Mucosa of descending colon (tissue), 3 donors: ENCODE measurements at places on chromosomes 1 and 21. TPM values are rescaled to one million over a fixed set of nuclear protein-coding genes. Genes with fewer than 3 reads are reported as not detected.
A peak's percentile ranks its signal among the peaks of the same experiment; 100 is the strongest.

DNA sequence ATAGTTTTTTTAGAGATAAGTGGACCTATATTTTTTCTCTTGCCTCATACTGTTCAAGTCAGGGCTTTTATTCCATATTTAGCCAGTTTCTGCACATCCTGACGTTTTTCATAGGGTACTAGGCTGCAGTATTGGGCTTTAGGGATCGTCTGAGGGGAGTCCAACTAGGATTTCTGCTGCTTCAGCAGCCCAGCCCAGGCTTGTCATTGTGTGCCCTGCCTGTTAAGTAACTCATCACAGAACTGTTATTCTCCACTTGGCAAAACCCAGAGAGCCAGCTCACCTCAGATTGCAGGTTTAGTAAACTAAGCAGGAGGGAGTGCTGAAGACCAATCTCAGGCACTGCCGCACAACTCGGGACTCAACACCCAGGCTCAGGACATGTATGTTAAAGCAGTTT lies 2.8 kb downstream of the GALNT2 start:
- no peak for DNase-seq

GJC2 gene
- 1.5 TPM for total RNA-seq

MIXL1 gene
- 0.29 TPM for total RNA-seq

C1orf94 gene
- total RNA-seq: not detected

PCNT gene
- 26.1 TPM for total RNA-seq

GRCh38 chr1:116724765-116725375 lies 29.4 kb upstream of the CD2 start:
- no peak for DNase-seq

DNA sequence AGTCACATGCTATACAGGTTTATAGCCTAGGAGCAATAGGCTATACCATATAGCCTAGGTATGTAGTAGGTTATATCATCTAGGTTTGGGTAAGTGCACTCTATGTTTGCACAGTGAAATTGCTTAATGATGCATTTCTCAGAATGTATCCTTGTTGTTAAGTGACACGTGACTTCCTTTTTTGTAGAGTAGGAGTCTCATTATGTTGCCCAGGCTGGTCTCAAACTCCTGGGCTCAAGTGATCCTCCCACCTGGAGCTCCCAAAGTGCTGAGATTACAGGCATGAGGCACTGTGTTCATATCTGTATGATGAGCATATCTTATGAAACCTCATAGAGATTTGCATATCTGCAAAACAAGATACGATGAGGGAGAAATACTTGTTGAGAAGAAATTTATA lies 13.8 kb upstream of the ABCB10 start:
- no peak for DNase-seq

CCDC185 gene
- total RNA-seq: not detected

DNA sequence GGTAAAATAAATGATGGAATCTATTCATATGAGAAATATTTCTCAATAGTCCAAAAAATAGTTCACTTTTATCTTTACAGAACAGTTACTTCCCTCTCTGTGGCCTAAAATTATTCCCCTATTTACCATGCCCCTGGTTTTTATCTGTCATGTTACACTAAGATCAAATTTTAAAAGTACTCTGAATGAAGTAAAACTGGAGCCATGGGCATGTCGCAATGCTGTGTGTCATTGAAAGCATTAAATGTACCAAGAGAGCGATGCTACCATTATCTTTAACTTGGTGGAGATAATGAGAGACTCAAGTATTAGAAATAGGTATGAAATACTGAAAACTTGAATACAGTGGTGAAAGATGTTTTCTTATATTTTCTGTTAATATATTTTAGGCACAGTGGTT lies 146.2 kb downstream of the KCNT2 start:
- DNase-seq: no peak

DNA sequence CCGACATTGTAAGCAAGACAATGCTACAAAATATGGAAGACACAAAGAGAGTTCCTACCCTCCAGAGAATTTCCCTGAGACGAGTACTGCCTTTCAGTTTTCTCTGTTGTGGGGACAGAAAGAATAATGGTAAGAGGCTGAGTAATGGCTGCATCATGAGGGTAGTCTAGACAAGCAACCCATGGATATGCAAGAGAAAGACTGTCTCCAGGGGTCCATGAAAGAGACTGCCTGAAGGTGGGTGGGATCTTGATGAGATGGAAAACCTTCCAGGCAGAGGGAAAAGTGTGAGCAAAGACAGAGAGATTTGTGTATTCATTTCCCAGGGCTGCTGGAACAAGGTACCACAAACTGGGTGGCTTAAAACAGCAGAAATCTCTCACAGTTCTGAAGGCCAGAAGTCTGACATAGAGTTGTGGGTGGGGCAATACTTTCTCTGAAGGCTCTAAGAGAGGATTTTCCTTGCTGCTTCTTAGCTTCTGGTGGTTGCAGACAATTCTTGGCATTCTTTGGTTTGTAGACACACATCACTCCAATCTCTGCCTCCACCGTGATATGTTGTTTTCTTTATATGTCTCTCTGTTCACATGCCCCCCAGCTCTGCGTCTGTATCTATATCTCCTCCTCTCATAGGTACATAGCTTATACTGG lies 41.4 kb downstream of the ANP32E start:
- no peak for DNase-seq

DNA sequence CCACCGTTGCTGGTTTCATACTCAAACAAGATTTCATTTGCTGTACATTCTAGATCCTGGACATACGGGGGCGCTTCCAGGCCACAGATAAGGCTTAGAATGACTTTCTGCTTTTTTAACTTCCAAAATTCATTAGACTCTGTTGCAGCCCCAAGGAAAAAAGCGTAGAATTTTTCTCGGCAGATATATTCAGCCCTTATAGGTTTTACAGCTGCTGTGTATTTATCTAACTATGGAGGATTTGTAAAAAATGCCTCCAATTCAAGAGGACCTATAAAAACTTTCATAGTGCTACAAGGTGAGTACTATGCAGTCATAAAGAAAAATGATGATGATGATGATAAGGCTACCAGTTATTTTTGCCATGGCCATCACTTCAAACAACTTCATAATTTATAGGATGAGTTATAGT lies 51.6 kb downstream of the SLC30A10 start:
- no peak for DNase-seq

- DNase-seq: no peak
Measured at GRCh38 chr1:221223281-221223680, 344.0 kb downstream of the HLX start.

CYP4A11 gene
- not detected for total RNA-seq

GRCh38 chr1:2982615-2983318 lies 38.5 kb upstream of the ACTRT2 start:
- peak; percentile 41 for DNase-seq

ZSWIM5 gene
- total RNA-seq: 16.5 TPM

GRCh38 chr1:9066945-9067807 lies 2.3 kb downstream of the SLC2A5 start:
- DNase-seq: peak; percentile 65

DNA sequence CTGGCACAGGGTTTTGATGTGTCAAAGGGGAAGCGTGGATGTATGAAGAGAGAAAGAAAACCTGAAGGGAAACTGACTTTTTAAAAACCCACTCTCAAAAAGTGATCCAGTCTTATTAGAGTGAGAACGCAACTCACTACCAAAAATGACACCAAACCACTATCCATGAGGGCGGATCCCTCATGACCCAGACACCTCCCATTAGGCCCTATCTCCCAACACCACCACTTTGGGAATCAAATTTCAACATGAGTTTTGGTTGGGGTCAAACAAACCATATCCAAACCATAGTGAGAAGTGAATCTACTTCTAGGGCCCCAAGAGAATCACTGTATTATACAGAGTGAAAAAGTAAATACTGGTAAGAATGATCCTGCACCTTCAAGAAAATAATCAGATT lies 53.5 kb downstream of the FNBP1L start:
- no peak for DNase-seq

SYF2 gene
- 48.2 TPM for total RNA-seq

MATN1 gene
- not detected for total RNA-seq

GRCh38 chr1:186568221-186568620 lies 107.3 kb upstream of the PDC start:
- no peak for DNase-seq

PEF1 gene
- 47.5 TPM for total RNA-seq

DNA sequence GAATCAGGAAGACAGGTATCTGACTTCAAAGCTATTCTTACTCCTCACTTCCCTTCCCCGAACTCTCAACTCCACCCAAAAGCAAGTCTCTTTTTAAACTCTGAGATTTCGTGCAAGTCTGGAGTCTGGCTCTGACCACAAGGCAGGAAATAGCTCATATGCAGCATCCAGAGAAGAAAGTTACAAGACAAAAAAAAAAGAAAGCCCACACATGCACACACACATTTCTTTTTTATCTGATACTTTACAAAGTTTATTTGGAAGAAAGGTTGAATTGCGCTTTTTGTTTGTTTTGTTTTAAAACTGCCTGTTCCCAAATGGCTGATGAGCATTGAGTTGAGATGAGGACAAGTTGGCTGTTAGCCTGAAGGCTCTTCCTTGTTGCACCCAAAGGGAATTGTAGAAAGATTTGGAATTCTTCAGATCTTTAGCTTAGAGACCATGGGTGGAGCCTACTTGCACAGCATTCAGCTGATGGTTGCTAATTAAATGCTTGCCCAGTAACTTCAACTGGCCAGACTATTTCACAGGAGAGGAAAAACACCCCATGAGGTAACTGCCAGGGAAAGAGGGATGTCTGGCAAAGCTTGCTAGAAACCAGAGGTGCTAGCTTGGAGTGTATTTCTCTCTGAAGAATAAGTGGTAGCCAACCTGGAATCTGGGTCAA lies 490.3 kb downstream of the TTLL7 start:
- peak; percentile 24 for DNase-seq

- DNase-seq: no peak
Measured at GRCh38 chr1:79355090-79355489, 348.6 kb upstream of the ADGRL4 start.

DNA sequence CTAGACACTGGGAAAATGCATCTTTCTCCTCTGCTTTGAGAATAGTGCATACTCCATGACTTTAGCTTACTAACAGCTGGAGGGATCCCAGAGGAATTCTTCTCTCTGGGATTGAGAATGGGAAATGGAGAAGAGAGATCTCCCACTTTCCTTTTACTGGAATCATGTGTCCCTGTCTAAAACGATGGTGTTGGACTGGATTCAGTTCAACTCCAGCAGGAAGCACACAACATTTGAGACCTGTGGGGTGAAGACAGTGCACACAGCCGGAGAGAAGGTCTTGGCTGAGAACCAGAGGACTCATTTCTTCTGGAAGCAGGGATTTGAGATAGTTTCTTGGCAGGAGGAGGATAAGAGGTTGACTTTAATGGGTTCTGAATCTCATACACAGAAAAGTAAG lies 58.7 kb downstream of the TRABD2B start:
- DNase-seq: no peak

DNA sequence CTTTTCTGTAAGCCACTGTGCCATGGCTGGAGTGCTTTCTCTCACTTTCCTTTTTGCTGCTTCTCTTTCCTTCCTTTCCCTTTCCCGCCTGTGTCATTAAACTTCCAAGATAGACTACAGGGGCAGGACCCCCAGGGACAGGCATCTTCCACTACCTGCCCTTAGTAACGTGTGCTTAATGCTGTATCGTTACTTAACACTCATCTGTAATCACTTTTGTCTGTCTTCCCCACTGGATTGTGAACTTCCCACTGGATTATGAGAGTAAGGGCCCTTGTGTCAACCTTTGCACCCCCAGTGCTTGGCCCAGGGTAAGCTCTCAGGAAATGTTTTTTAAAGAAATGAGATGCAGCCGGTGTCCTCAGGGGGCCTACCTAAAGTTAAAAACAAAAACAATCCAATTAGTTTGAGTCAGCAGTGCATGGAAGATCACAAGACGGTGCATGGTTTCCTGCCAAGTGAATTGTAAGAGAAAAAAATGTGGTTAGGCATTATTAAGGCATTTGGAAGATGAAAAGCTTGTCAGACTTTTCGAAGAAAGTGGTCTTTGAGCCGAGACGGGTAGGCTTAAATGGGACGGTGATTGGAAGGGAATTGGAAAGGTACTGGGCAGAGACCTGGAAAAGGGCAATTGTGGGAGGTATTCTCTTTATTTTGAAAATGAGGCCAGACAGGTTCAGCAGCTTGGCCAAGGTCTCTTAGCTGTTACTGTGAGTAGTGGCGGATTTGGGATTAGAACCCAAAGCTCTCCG lies 958 bp downstream of the LYPLAL1 start:
- no peak for DNase-seq

DNA sequence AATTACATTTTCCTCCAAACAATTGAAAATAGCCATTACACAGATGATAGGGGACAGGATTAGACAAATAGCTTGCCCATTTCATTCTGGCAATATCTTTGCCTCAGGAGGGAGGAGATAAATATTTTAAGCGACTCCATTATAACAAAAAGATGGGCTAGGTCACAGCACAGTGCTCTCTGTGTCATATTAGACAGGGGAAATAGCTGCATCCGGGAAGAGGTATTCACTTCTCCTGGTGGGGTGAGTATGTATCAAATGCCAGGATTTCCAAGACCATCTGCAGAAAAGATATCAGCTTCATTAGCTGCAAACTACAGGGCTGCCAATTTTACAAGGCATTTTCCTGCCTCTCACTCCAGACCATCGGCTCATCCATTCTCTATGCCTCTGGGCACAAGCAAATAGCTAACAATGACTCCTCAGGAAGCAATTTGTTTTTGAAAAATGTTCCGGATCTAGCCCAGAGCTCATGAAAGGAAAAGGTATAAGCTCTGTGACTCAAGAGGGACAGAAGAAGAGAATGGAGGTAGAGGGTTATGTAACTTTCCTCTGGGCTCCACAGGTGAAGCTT lies 41.9 kb upstream of the ANGPTL7 start:
- no peak for DNase-seq

DNA sequence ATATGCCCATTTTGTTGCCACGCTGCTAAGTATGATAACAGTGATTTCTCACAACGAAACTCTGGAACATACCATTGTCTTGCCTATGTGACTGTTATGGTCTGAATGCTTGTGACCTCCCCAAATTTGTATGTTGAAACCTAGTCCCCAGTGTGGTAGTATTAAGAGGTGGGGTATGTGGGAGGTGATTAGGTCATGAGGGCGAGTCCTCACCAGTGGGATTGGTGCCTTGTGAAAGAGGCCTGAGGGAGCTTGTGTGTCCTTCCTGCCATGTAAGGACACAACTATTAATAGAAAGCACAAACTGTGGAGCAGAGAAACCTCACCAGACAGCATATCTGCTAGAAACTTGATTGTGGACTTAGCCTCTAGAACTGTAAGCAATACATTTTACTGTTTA lies 84.6 kb downstream of the SELENOF start:
- DNase-seq: no peak

DNA sequence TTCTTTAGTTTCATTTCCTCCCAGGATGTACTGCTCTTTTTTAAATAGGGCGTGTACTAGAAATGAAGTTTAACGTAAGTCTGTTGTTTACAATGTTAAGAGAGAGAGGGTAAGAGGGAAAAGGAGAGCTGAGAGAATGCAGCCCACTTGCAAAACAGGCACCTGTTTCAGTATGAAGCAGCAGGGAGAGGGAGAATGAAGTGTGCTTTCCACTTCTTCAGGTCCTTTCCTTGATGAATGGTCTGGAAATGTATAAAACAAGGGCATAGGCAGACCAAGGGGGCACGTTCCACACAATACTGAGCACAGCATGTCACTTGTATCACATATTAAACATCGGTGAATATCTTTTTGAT lies 2.0 kb downstream of the KCNA3 start:
- peak; percentile 13 for DNase-seq

GRCh38 chr1:94044290-94044790 lies 76.6 kb downstream of the ABCA4 start:
- DNase-seq: peak; percentile 41
